ENCODE measurements at places on chromosomes 6 and 20. TPM values are rescaled to one million over a fixed set of nuclear protein-coding genes. Genes with fewer than 3 reads are reported as not detected.

Gene ENPP5
- total RNA-seq, result 14.6 TPM

Gene AGER
- total RNA-seq, result 6.0 TPM

Gene ABHD16B
- not detected for total RNA-seq

Gene GHRH
- not detected for total RNA-seq

Gene MCM8
- total RNA-seq, result 8.5 TPM

Gene JAG1
- total RNA-seq, result 184 TPM

Gene GPR6
- not detected for total RNA-seq

Gene ZSCAN12
- total RNA-seq, result 9.8 TPM

Gene LINC00237
- not detected for total RNA-seq

Gene VARS2
- total RNA-seq, result 26.7 TPM

Gene LTB
- total RNA-seq, result 3.1 TPM

Gene FGD2
- 10.9 TPM for total RNA-seq

Measured in metanephros (tissue), 2 donors.